Dermis blood vessel endothelial cell (primary cell): ENCODE measurements at places on chromosomes 13 and 19.

DNA sequence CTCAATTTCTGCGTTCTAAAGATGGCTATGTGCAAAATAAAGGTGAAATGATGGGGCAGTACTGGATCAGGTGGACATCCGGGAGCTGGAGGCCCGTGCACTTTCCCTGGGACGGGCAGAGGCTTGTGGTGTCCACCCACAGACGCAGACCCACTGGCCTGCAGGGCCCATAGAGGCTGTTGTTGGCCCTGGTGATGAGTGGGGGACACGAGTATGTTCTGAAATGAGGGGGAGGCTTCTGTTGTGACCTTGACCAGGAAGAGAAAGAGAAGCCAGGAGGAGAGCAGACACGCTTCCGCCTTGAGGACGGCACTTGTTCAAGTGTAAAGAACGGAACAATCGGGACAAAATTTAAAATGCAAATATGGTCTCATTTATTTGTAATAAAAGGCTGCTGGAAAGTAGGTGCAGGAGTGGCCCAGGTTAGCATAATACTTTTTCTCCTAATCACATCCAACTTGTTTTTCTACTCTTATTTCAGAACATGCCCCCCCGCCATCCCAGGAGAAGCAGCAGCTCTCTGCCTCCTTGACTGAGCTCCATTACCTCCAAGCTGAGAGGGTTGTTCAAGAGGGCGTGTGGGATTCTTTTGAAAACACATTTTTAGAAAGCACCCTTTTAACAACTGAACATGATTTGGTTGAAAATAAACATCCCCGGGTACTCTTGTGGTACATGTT lies 27.1 kb downstream of the ATP11A start:
- DNase-seq: no peak

- no peak for DNase-seq
Measured at GRCh38 chr13:67841071-67841470, 610.9 kb upstream of the PCDH9 start.

- no peak for DNase-seq
Measured at GRCh38 chr19:42158926-42159325, 26.7 kb upstream of the POU2F2 start.

DNA sequence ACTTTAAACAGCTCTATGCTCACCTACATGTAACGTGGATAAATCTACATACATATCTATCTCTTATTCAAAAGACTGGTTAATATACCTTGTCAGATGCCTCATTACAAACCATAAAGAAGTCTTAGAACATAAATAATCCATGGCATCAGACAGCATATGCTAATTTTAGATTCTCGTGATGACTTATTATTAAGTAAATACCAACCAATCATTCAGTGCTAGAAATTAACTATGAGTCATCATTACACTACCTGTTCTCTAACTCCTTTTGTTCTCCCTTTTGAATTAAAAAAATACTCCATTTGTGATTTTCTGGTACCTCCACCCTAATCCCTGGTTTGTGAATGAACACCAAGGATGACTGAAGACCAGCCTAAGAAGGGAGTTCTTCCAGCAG lies 754.3 kb upstream of the ARGLU1 start:
- peak; percentile 10 for DNase-seq

DNA sequence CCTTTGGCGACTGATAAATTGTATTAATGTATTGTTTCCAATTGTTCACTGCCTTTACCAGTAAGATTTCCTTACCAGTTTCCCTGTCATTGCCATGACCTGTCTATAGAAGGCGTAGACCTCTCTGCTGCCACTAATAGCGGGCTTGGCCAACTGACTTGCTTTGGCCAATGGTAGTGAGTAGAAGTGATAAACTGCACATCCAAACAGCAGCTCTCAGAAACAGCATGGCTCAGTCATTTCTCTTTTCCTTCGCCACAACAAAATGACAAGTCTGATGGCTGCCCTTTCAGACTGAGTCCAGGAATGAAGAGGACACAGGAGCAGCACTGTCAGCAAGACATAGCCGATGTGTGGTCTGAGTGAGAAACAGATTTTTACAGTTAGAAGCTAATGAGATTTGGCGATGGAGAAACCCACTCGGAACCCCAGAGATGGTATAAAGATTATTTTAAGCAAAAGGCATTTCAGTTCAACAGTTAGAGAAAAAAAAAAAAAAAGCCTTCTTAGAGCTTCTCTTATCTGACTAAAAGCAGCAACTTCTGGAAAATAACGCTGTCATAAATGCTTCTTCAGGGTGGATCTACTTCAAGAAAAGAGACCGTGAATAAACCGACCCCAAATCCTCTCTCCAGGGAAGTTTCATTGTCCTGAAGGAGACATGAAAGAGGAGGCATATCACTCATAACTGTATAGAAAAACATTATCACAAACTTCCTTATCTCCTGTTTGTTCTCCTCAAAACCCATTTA lies 42.0 kb upstream of the TM9SF2 start:
- no peak for DNase-seq

GRCh38 chr13:77379508-77379907 lies 52.6 kb upstream of the MYCBP2 start:
- no peak for DNase-seq

DNA sequence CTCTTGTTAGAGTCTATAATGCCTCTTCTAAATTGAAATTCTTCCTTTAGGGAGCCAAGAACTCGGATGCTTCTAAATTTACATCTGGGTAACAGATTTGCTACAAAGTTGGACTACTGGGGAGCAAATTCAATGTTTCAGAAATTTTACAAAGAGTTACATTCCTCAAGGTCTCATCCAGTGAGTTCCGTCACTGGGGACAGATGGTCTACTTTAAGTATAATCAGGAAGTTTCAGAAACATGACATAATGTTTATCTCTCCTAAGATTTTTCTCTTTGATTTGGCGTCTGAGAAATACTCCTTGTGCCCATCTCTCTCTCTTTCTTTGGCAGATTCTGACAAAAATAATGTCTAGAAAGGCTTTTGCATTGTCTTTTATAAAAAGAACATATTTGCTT lies 81.5 kb upstream of the MBNL2 start:
- no peak for DNase-seq
